ENCODE measurements at places on chromosomes 7 and 10.

DNA sequence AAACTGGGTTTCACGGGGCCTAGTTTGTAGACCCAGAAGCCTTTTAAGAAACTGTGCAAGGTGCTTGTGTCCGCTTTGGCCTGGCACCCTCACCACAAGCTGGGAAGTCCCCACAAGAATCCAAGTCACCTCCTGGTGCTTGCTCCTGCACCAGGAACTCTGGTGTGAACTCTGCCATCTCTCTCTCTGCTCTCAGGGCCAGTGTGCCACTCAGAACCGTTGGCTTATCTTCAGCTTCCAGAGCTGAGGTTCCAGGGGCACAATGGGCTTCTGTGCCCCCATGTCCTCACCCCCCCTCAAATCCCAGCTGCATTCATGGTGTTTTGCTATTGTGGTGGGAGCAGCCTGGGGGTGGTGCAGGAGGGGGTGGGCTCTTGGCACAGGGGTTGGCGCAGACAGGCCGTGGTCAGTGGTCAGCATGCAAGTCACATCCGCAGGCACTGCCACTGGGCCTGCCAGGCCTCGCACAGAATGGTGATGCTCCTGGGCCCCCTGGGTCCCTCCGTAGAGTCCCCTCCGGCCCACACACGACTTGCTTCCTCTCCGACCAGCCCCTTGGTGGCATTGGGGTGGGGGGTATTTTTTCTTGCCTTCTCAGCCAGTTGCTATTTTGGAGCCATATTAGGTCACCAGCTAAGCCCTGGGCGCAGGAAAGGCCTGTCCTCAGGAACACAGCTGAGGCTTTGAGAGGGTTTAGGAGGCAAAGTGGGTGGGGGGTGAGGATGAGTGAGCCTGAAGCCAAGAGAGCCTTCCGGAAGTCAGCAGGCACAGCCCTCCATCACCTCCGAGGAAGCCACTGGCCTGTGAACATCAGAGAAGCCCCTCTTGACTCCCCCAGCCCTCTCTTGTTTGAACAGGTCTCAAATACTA lies 3.0 kb downstream of the ZCCHC24 start:
- DNase-seq = no peak

- peak; percentile 41 for DNase-seq
Observed at GRCh38 chr7:121994625-121995410, 121.9 kb downstream of the PTPRZ1 start.

DNA sequence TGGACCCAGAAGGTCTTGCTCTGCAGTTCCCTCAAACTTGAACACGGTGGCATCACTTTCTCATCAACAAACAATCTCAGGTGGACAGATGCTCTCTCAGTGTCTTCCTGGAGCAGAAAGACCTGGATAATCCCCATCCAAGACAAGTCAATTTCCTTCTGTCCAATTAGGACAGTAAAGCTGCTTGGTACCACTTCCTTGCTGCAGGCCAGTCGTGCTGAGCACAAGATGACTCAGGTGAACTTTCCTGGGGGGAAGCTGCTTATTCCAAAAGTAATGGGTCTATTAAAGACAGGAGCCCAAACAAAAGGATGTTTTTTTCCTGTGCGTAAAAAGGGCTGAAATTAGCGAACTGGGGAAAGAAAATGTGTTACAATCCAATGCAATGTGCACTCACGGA lies 107.6 kb upstream of the AFAP1L2 start:
- DNase-seq = no peak

DNA sequence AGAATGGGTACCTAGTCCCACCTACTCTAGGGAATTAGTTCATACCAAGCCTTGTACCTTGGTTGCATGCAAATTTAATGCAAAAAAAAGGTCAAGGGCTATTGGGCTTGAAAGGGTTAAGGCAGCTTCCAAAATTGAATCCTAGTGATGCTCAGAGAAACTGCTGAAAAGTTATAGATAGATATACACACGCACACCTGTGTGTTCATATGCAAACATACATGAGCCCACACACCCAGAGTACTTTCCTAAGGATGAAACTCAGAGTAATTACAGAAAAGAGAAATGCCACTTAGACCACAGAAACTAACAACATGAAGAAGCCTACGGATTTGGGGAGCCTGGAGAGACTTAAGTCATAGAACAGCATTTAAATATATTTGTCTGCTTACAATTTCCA lies 1.5 kb downstream of the SLC25A13 start:
- no peak for DNase-seq

DNA sequence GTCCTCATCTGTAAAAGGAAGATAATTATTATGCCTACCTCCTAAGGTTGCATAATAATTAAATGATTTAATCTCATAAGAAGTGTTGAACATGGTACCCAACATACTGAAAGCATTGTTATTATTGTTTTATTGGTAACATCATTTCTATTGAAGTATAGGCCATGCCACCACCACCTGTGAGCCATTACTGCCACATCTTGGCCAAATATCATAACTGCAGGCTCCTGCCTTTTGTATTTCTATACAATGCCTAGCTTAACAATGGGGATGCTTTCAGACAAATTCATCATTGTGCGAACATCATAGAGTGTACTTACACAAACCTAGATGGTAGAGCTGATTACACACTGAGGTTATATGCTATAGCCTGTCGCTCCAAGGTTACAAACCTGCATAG lies 61.1 kb upstream of the NPSR1 start:
- no peak for DNase-seq

DNA sequence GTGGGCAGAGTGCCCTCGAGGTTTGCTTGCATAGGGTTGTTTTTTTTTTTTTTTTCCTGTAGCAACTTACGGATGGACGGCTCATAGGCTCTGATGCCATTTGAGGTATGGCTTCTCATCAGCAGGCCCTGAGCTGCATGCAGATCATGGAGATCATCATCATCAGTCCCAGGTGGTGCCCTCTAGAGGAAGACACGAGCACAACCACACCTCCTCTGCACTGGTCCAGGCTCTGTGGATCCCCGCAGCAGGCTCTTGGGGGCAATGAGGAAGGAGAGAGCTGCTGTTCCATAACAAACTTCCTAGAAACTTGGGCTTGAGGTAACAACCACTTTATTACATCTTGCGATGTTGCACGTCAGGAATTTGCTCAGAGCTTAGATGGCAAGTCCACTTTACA lies 132.7 kb upstream of the CXCL12 start:
- no peak for DNase-seq

DNA sequence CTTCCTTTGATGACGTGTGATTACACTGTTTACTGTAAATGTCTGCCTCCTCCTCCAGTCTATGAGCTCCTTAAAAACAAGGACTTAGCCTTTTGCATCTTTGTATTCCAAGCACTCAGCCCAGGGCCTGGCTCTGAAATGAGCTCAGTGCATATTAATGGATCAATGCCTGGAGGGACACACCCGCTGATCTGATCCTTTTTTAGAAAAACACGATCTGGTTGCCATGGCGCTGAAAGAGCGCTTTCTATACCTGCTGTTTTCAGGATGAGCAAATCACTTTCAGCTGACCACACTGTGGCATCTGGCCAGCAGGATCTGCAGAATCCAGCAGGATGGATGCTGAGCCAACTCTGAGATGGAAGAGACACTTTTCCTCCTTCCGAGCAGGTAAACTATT lies 37.8 kb upstream of the GARS1 start:
- no peak for DNase-seq

- no peak for DNase-seq
Observed at GRCh38 chr10:64096941-64097340, 575.7 kb downstream of the REEP3 start.

GRCh38 chr7:151025924-151026671 lies 1.8 kb upstream of the ATG9B start:
- no peak for DNase-seq

DNA sequence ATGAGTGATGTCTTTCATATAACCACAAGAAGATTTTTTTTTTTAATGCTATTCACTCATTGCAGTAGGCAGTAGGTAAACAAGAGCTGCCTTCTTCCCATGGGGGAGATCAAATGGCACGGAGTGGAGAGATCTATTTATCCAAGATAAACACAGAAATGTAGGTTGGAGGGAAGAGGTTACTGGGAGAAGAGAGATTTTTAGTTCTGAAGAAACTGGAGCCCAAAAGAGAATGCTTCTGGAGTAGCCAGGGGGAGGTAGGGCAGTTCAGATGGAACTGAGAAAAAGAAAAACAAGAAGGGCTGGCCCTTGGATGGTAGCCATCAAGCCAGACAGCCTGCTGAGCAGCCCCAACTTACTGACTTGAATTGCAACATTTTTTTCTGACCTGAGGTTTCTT lies 270.1 kb upstream of the TPK1 start:
- DNase-seq = no peak

GRCh38 chr10:6053816-6054631 lies 8.1 kb downstream of the IL2RA start:
- DNase-seq = no peak

- no peak for DNase-seq
Observed at GRCh38 chr10:131358741-131359442, 47.4 kb upstream of the TCERG1L start.

- DNase-seq = no peak
Observed at GRCh38 chr7:64965594-64965993, 25.2 kb downstream of the ZNF117 start.

GRCh38 chr10:81520688-81521087 lies 354.3 kb upstream of the NRG3 start:
- no peak for DNase-seq

DNA sequence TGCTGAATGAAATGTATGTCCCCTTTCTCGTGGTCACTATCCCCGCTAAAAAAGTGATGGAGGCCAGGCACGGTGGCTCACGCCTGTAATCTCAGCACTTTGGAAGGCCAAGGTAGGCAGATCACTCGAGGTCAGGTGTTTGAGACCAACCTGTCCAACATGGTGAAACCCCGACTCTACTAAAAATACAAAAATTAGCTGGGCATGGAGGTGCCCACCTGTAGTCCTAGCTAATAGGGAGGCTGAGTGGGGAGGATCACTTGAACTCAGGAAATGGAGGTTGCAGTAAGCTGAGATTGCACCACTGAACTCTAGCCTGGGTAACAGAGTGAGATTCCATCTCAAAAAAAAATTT lies 91.4 kb upstream of the MKLN1 start:
- no peak for DNase-seq

DNA sequence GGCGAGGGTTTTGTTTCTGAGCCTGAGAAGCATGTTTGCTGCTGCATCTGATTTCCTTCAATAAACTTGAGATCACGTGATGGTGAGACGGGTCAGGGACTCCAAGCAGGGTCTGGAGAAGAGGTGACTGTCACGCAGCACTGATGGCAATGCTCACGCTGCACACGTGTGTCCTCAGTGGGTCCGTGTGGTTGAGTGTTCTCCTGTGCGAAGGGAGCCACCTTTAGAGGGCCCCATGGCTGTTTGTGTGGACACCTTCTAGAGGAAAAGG lies 100.4 kb downstream of the WDR37 start:
- DNase-seq = no peak

DNA sequence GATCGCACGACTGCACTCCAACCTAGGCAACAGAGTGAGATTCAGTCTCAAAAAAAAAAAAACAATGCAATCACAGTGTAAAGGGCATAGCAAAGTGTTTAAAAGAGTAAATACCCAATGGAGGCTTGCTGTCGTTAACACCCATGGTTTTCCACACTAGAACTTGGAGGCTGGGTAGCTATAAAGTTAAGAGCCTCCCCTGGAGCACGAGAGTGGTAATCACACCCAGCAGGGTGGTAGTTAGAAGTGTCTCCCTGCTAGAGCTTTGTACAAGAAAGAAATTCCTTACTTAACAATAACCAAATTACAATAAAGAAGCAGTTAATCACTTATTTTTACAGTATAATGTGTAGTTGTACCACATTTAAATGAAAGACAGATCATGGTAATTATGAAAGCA lies 1078.9 kb downstream of the NRG3 start:
- DNase-seq = no peak

- no peak for DNase-seq
Observed at GRCh38 chr10:79286318-79286951, 60.8 kb upstream of the PPIF start.

- no peak for DNase-seq
Observed at GRCh38 chr10:74177140-74177677, 26.2 kb downstream of the ADK start.

GRCh38 chr7:17770710-17771375 lies 169.5 kb downstream of the SNX13 start:
- DNase-seq = no peak

DNA sequence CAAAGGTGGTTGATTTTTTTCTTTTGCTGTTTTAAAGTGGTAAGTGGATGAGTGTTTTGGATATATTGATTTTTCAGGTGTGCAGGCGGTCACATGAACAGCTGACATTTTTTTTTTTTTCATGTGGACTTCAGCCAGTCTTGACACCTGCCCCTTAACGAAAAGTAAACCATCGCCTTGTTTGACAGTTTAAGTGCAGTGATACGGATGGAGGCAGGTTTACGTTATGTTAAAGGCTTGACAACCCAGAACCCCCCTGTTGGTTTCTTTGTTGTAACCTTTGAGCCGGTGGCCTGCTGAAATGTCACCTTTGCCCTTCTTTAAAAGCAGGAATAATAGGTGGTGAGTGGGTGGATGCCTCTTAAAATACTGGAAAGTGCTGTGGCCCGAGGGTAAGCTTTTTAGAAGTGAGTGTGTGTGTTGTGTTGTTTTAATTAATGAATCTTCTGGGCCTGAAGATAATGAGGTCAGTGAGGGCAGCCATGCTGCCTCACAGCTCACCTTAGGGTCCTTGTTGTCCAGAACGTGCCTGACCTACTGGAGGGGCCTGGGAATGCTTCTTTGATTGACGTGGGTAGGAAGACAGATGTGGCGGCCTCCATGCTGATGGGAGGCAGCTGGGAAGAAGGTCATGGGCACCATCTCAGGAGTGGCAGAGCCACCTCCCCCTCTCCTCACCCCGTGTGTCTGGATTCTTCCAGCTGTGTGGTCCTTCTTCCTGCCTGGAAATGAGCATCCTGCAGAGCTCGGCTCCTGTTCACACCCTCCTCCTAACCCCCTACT lies 69.8 kb downstream of the TCF7L2 start:
- no peak for DNase-seq

- no peak for DNase-seq
Observed at GRCh38 chr10:27190508-27190907, 35.4 kb downstream of the MASTL start.

GRCh38 chr10:19466709-19467108 lies 349.5 kb upstream of the PLXDC2 start:
- DNase-seq = no peak

GRCh38 chr7:26619348-26619984 lies 244.9 kb downstream of the SKAP2 start:
- no peak for DNase-seq

- DNase-seq = no peak
Observed at GRCh38 chr10:127983344-127984100, 76.6 kb downstream of the PTPRE start.

DNA sequence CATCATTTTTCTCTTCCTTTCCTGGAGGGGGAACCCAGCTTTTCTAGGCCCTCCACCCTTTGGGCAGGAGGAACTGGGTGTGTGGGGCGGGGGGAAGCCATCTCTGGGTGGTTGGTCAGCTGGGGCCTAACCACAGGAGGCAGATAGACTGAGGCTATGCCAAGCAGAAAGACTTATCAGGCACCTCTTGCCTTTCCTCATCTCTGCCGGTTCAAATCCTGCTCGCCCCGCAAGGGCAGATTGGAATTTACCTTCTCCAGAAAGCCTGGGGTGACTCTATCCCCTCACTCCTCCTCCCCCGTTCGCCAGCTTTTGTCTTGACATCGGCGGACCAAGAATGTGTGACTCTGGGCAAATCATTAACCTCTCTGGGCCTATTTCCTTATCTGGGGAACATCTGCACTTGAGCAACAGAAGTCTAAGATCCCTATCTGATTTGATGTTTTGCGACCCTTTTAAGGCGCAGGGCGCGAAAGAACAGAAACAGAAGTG lies 584 bp upstream of the GARS1 start:
- DNase-seq = no peak

GRCh38 chr7:122974229-122974628 lies 21.3 kb downstream of the TAS2R16 start:
- no peak for DNase-seq
